Motor neuron (in vitro differentiated cells): ENCODE measurements at places on chromosomes 7 and 10. TPM values are rescaled to one million over a fixed set of nuclear protein-coding genes. Genes with fewer than 3 reads are reported as not detected.
A peak's percentile ranks its signal among the peaks of the same experiment; 100 is the strongest.

Gene NYAP1
- total RNA-seq = 13.0 and 17.0 TPM in 2 replicates

Gene PAX4
- not detected in 2 replicates for total RNA-seq

GRCh38 chr10:128494665-128495064 lies 368.4 kb upstream of the MKI67 start:
- ATAC-seq = no peak

GRCh38 chr7:80243425-80243824 lies 108.8 kb downstream of the GNAI1 start:
- no peak for ATAC-seq

- ATAC-seq = peak; percentile 7
Observed at GRCh38 chr10:89332123-89332633, 4.4 kb downstream of the IFIT3 start.

DNA sequence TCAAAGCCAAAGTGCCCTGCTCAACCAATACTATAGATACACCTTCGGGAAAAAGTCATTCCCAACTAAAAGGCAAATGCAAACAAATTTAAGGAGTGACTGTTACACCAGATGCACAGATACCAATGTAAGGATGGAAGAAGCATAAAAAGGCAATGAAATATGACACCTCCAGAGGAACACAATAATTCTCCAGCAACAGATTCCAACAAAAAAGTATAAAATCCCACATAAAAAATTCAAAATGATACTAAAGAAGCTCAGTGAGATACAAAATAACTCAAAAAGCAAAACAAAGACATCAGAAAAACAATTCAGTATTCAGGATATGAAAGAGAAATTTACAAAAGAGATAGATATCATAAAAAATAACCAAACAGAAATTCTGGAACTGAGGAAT lies 44.1 kb upstream of the ASAH2 start:
- no peak for ATAC-seq
